Caco-2 (cell line): ENCODE measurements at places on chromosomes 2 and 18.

DNA sequence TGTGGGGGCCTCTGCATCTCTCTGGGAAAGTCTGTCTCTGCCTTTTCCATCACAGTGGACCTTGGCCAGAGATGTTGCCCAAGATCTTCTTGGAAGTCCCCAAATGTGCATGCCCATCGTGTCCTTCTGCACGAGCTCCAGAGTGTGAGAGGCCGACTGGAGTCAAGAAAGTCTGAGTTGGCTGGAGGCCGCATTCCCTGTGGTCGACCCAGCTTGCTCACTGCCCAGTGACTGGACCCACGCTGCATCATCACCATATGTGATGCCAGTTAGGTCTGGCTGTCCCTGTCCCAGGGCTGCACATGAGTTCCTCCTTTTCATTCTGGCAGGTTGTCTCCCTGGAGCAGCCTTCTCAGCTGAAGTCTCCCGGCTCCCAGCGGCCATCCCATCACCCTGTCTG is 93.8 kb downstream of the ARL4C start:
- DNase-seq = no peak
- no peaks in the 10 kb centered on the region for H3K36me3 ChIP-seq
- no peak overlapping the region for H3K4me3 ChIP-seq
- H3K4me1 ChIP-seq = peaks cover 10% of the 10 kb centered on the region

- no peaks in the 10 kb centered on the region for H3K27me3 ChIP-seq
- H3K27ac ChIP-seq = no peak overlapping the region
- H3K4me1 ChIP-seq = peaks cover 3% of the 10 kb centered on the region; the same call in 1 of the 2 replicates
- no peak for DNase-seq
- no peaks in the 10 kb centered on the region for H3K36me3 ChIP-seq
Measured at GRCh38 chr2:43542285-43542933, 53.4 kb downstream of the THADA start.

DNA sequence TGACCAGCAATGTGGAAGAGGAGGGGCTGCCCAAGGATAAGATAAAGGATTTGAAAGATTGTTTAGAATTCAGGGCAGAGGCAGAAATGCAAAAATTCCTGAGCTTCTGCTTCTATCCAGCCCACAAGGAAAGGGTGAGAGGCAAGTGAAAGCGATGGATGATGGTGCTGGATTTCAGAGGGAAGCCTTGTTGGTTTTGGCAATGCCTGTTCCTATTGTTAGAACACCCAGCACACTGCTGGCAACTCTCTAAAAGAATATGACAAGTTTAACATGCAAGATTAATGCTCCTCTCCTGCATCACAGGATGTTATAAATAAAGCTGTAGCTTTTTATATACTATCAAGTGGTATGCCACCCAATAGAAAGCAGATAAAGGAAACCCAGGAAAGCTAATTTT is 92.6 kb downstream of the ZNF385B start:
- H3K36me3 ChIP-seq = no peaks in the 10 kb centered on the region
- no peak overlapping the region for H3K4me3 ChIP-seq
- no peaks in the 10 kb centered on the region for H3K27me3 ChIP-seq
- DNase-seq = no peak
- H3K4me1 ChIP-seq = no peaks in the 10 kb centered on the region
- H3K27ac ChIP-seq = no peak overlapping the region

DNA sequence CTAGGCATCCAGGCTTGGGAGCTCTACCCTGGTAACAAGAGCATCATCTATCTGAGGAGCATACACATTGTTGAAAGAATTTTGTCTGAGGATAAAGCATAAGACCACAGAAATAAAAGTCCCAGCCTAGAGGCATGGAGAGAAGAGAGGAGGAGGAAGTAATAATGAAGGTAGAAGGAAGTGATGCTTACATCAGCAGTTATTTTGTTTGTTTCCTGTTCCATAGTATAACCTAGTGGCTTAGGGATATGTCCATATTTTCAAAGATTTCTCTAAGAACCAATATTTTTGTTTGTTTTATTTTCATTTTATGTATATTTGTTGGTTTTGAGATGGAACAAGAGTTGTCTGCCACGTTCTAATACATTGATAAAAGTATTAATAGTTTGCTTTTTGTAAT is 407.4 kb upstream of the SETBP1 start:
- no peak overlapping the region for H3K4me3 ChIP-seq
- H3K27ac ChIP-seq = no peak overlapping the region
- no peaks in the 10 kb centered on the region for H3K4me1 ChIP-seq
- no peaks in the 10 kb centered on the region for H3K36me3 ChIP-seq
- DNase-seq = no peak
- H3K27me3 ChIP-seq = no peaks in the 10 kb centered on the region

GRCh38 chr2:48045613-48046012 is 139.3 kb upstream of the FBXO11 start:
- DNase-seq = no peak
- H3K4me1 ChIP-seq = peaks cover 4% of the 10 kb centered on the region; the same call in 1 of the 2 replicates
- H3K36me3 ChIP-seq = no peaks in the 10 kb centered on the region
- H3K27me3 ChIP-seq = no peaks in the 10 kb centered on the region
- H3K27ac ChIP-seq = no peak overlapping the region

GRCh38 chr2:19231625-19232024 is 126.8 kb downstream of the OSR1 start:
- no peak for DNase-seq
- H3K4me3 ChIP-seq = no peak overlapping the region
- no peaks in the 10 kb centered on the region for H3K27me3 ChIP-seq

- H3K4me3 ChIP-seq = no peak overlapping the region
- no peak for DNase-seq
- no peaks in the 10 kb centered on the region for H3K27me3 ChIP-seq
- no peak overlapping the region for H3K27ac ChIP-seq
- no peaks in the 10 kb centered on the region for H3K36me3 ChIP-seq
Measured at GRCh38 chr2:221518201-221518934, 53.7 kb downstream of the EPHA4 start.

GRCh38 chr2:213490087-213490486 is 205.8 kb downstream of the SPAG16 start:
- H3K27me3 ChIP-seq = no peaks in the 10 kb centered on the region
- H3K36me3 ChIP-seq = no peaks in the 10 kb centered on the region

DNA sequence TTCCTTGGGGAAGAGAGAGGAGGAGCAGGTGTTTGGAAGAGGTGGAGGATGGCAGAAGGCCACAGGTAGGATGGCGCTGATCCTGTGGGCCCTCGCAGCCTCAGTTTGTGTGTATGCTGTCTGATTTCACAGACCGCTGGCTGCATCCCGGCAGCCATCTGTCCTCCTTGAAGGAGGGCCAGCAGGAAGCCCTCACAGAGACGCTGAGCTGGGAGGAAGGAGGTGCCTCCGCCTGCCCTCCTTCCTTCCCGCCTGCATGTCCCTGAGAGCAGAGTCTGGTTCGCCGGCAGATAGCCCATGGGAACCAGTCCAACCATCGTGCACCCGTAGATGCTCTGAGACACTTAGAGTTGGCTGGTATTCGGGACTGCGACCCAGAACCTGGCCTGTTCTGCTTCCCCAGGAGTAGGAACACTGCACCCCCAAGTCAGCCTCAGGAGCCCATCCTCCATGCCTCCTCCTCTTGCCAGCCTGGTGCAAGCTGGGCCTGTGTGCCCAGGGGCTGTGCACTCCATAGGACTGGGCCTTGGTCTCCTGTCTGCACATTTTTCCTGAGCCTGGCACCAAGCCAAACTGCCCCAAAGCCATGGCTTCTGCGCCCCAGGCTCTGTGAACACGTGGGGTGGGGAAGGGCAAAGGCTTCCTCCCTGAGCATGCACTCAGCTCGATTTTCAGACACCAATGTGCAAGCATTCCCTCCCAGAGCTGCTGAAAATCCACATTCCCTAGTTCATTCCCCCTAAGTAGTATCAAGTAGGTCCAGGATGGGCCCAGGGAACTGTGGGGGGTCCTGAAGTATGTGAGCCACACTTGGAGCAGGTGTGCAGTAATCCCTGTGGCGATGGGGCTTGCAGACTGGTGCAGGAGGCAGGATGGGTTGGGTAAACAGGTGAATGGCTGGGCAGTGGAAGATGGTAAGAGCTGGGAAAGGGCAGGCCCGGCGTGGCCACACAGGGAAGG is 115.6 kb downstream of the SEPTIN10 start:
- H3K36me3 ChIP-seq = no peaks in the 10 kb centered on the region
- no peaks in the 10 kb centered on the region for H3K4me1 ChIP-seq
- H3K27me3 ChIP-seq = no peaks in the 10 kb centered on the region
- no peak overlapping the region for H3K27ac ChIP-seq
- DNase-seq = no peak

GRCh38 chr2:193476171-193476800 is 1281.6 kb upstream of the TMEFF2 start:
- DNase-seq = no peak
- no peaks in the 10 kb centered on the region for H3K27me3 ChIP-seq
- H3K4me3 ChIP-seq = no peak overlapping the region
- H3K27ac ChIP-seq = no peak overlapping the region
- no peaks in the 10 kb centered on the region for H3K36me3 ChIP-seq
- H3K4me1 ChIP-seq = no peaks in the 10 kb centered on the region
